Mononuclear cell (primary cell): ENCODE measurements at places on chromosomes 11 and 22. TPM values are rescaled to one million over a fixed set of nuclear protein-coding genes. Genes with fewer than 3 reads are reported as not detected.

Gene DRD2
- 0.10 TPM for total RNA-seq

Gene MS4A8
- total RNA-seq: not detected

Gene OR52I2
- total RNA-seq: not detected

Gene LUZP2
- not detected for total RNA-seq

Gene WBP2NL
- total RNA-seq: 0.42 TPM

Gene MS4A3
- total RNA-seq: 0.31 TPM

Gene NFAM1
- 14.2 TPM for total RNA-seq

Gene IL18
- total RNA-seq: 13.0 TPM

Gene HDHD5
- 12.5 TPM for total RNA-seq

Gene OR52H1
- 0.63 TPM for total RNA-seq

Gene SCGB1A1
- not detected for total RNA-seq

Gene MISFA
- 0.52 TPM for total RNA-seq

Gene TPP1
- total RNA-seq: 86.2 TPM

Gene PANX3
- not detected for total RNA-seq

Gene EHF
- total RNA-seq: 0.10 TPM

Gene GNAZ
- total RNA-seq: 10.0 TPM

Gene BCO2
- total RNA-seq: 1.4 TPM

Gene HBG1
- not detected for total RNA-seq

Gene MYRF
- total RNA-seq: 0.31 TPM

Gene RASSF7
- 16.6 TPM for total RNA-seq

Gene ELFN2
- total RNA-seq: under 0.01 TPM

Gene RBFOX2
- total RNA-seq: 0.42 TPM

Gene FANCF
- 8.8 TPM for total RNA-seq

Gene APOL6
- total RNA-seq: 54.4 TPM

Gene B4GALNT4
- total RNA-seq: 0.21 TPM

Gene FADS3
- 7.0 TPM for total RNA-seq

Gene RIMBP3C
- 0.10 TPM for total RNA-seq

Gene GDPD4
- total RNA-seq: not detected

Gene FOLR2
- 3.3 TPM for total RNA-seq

Gene TMEM126A
- 14.4 TPM for total RNA-seq

Gene RAG2
- not detected for total RNA-seq

Gene SULT4A1
- total RNA-seq: not detected

Gene USP2
- under 0.01 TPM for total RNA-seq

Gene OR51E2
- 0.10 TPM for total RNA-seq

Gene SLC22A8
- total RNA-seq: not detected

Gene OR52A1
- total RNA-seq: not detected

Gene KCNA4
- total RNA-seq: not detected

Gene SCGB1D2
- not detected for total RNA-seq

Gene OR52E8
- total RNA-seq: not detected

Gene BACE1
- 1.9 TPM for total RNA-seq

Gene PRG3
- not detected for total RNA-seq
